Activated T-cell treated with anti-CD3 and anti-CD28 coated beads, Interleukin-2, amount 50 U/mL, for 72 hours (primary cell): ENCODE measurements at places on chromosomes 3 and 15.
A peak's percentile ranks its signal among the peaks of the same experiment; 100 is the strongest.

- no peaks in the 10 kb centered on the region for H3K36me3 ChIP-seq
- no peaks in the 10 kb centered on the region for H3K4me1 ChIP-seq
- DNase-seq = no peak
- H3K27ac ChIP-seq = no peak overlapping the region
- H3K4me3 ChIP-seq = no peak overlapping the region
These were observed 29.9 kb downstream of the SLC49A4 start for GRCh38 chr3:122824465-122825381.

- H3K27me3 ChIP-seq = peaks cover 28% of the 10 kb centered on the region
- no peaks in the 10 kb centered on the region for H3K36me3 ChIP-seq
- no peaks in the 10 kb centered on the region for H3K4me1 ChIP-seq
- no peak overlapping the region for H3K27ac ChIP-seq
- no peak overlapping the region for H3K4me3 ChIP-seq
- DNase-seq = no peak
These were observed 119.4 kb upstream of the PRR20G start for GRCh38 chr3:127407026-127407939.

- peak; percentile 93 for DNase-seq
- peak overlapping the region; percentile 51 for H3K27ac ChIP-seq
- peak overlapping the region; percentile 76 for H3K4me3 ChIP-seq
- H3K36me3 ChIP-seq = peaks cover 5% of the 10 kb centered on the region
These were observed 37.8 kb downstream of the HMCES start for GRCh38 chr3:129316248-129317013.

DNA sequence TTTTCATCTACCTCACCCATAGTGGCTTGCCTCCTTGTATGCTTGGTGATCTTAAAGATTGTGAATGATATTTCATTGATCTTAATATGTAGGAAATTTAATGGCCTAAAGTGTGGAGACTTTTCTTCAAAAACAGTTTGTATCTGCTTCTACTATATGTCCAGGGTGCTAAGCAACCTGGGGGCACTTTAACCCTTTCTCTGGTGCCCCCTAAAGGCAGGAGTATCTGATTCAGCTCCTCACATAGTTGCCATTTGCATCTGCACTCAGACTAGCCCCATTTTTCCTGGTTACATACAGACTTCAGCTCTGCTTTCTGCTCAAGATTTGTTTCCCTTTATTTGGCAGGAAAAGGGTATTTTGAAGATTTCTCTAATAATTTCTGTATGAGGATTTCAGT, 5.2 kb upstream of the PFN2 start:
- no peak overlapping the region for H3K4me3 ChIP-seq
- peaks cover 7% of the 10 kb centered on the region for H3K4me1 ChIP-seq
- peaks cover 33% of the 10 kb centered on the region for H3K27me3 ChIP-seq
- DNase-seq = no peak
- H3K27ac ChIP-seq = no peak overlapping the region

DNA sequence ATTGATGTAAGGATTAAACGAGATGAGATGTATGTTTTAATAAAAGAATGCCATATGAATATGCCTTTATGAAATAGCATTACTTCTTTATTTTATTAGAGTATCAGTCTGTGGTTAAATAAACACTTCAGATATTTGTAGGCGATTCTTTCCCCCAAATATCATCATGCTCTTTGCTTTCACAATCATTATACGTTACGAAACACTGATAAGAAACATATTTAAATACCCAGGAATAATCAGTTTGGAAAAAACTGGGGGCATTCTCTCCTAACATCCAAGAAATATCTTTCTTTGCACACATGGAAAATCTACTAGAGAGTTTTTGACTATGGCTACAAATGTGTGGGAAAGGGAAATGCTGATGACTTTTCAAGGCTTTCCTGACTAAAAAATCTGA, 4.4 kb upstream of the PLAAT1 start:
- H3K27me3 ChIP-seq = peaks cover 22% of the 10 kb centered on the region
- H3K4me1 ChIP-seq = no peaks in the 10 kb centered on the region
- H3K27ac ChIP-seq = no peak overlapping the region
- DNase-seq = no peak
- H3K4me3 ChIP-seq = no peak overlapping the region

DNA sequence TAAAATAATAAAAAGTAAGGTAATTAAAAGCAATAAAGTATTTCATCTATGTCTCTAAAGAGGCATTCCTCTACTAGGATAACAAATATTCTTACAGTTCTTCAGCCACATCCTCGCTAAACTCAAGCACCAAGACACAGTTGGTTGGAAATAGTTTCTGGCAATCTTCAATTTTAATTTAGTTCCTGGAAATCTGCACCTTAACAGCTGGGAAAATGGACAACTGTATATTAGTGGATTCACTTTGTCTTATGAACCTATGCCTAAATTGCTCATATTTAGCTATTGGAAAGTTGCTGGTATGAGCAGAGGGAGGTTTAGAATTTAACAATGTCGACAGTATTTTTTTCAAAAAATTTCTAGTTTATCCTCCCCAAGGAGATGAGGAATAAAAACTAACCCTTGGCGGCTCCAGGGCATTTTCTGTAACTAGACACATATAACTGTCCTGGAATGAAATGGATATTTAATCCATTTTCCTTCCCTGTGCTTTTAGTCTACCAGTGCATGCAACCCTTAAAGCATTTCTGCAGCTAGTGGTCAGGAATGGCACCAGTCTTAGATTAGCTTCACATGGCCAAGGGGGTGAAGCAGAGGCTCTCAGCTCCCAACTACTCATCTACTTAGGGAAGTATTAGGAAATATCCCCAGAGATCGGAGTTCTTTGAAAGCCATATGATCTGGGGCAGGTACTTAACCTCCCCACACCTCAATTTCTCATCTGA, 290.0 kb upstream of the THBS1 start:
- H3K4me1 ChIP-seq = no peaks in the 10 kb centered on the region
- no peak overlapping the region for H3K27ac ChIP-seq
- no peak overlapping the region for H3K4me3 ChIP-seq
- H3K27me3 ChIP-seq = peaks cover 14% of the 10 kb centered on the region
- H3K36me3 ChIP-seq = peaks cover 2% of the 10 kb centered on the region

GRCh38 chr3:58507356-58508078, 15.6 kb downstream of the KCTD6 start:
- no peaks in the 10 kb centered on the region for H3K4me1 ChIP-seq
- no peaks in the 10 kb centered on the region for H3K27me3 ChIP-seq
- no peak overlapping the region for H3K4me3 ChIP-seq
- H3K36me3 ChIP-seq = no peaks in the 10 kb centered on the region

DNA sequence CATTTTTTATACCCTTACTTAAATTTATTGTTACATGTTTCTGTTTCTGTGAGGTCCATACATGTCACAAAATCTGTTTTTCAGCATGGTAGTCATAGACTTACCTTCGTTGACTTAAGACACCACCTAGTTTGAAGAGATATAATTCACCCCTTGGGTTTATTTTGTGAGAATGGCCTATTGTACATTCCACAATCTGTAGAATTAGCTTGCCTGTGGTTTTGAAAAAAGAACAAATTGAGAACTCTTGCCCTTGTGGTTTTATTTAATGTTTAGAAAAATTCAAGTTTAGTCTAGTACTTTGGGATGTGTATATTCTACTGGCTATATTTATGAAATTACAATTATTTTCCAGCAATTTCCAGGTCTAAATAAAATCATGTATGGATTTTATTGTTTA, 31.6 kb downstream of the FILIP1L start:
- no peak overlapping the region for H3K27ac ChIP-seq
- no peak for DNase-seq
- no peak overlapping the region for H3K4me3 ChIP-seq

GRCh38 chr3:120151791-120152190, 57.5 kb upstream of the GSK3B start:
- H3K27ac ChIP-seq = no peak overlapping the region
- H3K27me3 ChIP-seq = peaks cover under 1% of the 10 kb centered on the region
- H3K36me3 ChIP-seq = peaks cover 9% of the 10 kb centered on the region
- H3K4me3 ChIP-seq = no peak overlapping the region
- DNase-seq = no peak

- H3K36me3 ChIP-seq = peaks cover 4% of the 10 kb centered on the region
- peak; percentile 82 for DNase-seq
- H3K4me3 ChIP-seq = peak overlapping the region; percentile 87
- peak overlapping the region; percentile 85 for H3K27ac ChIP-seq
These were observed 5.8 kb downstream of the PRRT3 start for GRCh38 chr3:9946112-9947024.

DNA sequence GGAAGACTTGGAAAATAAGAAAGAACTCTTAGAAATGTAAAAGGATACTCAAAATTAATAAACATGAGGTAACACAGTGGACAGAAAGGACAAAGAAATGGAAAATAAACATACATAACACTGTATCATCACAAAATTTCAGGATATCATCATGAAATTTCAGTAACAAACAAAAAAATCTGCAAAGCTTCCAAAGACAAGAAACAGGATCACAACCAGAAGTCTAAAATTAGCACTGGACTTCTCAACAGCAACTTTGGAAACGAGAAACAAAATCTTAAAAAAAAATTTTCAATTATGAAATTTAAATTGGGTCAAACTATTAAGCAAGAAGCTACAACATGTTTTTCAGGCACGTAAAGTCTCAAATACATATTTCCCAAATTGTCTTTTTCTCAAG, 238.8 kb downstream of the STAG1 start:
- H3K36me3 ChIP-seq = no peaks in the 10 kb centered on the region
- H3K27ac ChIP-seq = no peak overlapping the region
- H3K27me3 ChIP-seq = no peaks in the 10 kb centered on the region
- H3K4me1 ChIP-seq = no peaks in the 10 kb centered on the region
- DNase-seq = no peak

DNA sequence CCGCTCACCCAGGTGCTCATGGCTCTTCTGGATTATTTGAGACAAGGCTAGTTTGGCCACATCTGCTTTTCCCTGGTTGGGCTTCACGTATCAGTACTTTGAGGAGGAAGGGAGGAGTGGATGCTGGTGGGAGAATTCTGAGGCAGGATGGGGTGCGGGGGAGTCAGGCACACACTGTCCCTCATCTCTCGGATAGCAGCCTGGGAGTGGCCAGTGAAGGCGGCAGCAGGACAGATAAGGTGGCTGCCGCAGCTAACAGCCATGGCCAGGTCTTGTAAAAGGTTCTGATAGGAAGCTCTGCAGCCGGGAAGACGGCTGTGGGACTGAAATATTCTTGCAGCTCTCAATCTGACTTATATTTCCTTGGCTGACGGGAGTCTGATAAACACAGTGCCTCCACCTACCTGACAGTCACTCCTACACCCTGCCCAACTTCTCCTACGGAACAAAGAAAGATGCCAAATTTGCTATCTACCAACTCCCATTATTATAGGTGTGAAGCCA, 87.3 kb downstream of the MESD start:
- H3K4me1 ChIP-seq = no peaks in the 10 kb centered on the region
- H3K4me3 ChIP-seq = no peak overlapping the region
- no peak for DNase-seq
- H3K27ac ChIP-seq = no peak overlapping the region
- no peaks in the 10 kb centered on the region for H3K27me3 ChIP-seq

DNA sequence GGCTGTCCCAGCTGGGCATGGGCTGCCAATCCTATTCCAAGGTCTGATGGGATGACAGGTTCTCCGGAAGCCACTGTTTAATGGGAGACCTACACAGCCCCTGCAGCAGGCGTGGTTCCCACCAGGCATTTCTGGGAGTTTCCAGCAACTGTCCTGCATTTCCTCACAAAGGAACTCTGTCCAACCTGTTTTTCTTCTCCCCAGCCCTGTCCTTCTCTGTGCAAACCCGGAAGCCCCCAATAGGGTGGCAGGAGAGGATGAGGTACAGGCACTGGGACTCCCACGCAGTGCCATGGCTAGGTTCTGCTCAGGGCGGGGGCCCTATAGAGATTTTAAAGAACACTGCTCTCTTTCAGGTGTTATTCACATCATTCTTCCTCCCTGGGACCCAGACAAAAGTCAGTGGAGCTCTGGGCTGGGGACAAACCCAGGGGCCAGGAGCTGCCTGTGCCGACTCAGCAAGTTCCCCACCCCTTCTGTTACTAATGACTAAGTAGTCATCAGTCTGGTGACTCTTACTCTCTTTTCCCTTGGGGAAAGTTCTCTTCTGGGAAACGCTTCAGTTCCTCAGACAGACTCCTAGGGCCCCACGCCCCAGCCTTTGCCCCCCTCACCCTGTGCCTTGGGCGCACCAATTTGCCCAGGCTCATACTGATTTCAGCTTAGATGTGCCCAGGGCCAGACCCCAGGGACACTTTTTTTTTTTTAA, 97.7 kb downstream of the CD47 start:
- H3K27me3 ChIP-seq = no peaks in the 10 kb centered on the region
- H3K4me3 ChIP-seq = no peak overlapping the region

GRCh38 chr15:48609486-48609885, 36.0 kb downstream of the FBN1 start:
- no peak overlapping the region for H3K4me3 ChIP-seq
- no peaks in the 10 kb centered on the region for H3K27me3 ChIP-seq
- no peaks in the 10 kb centered on the region for H3K36me3 ChIP-seq
- no peaks in the 10 kb centered on the region for H3K4me1 ChIP-seq
- no peak overlapping the region for H3K27ac ChIP-seq

- H3K36me3 ChIP-seq = peaks cover 14% of the 10 kb centered on the region
- no peak overlapping the region for H3K4me3 ChIP-seq
- peaks cover 6% of the 10 kb centered on the region for H3K4me1 ChIP-seq
- H3K27me3 ChIP-seq = no peaks in the 10 kb centered on the region
- DNase-seq = no peak
These were observed 32.5 kb downstream of the TCF12 start for GRCh38 chr15:56950979-56951378.

GRCh38 chr3:60365360-60365759, 885.9 kb downstream of the FHIT start:
- H3K36me3 ChIP-seq = peaks cover 5% of the 10 kb centered on the region
- peaks cover 31% of the 10 kb centered on the region for H3K4me1 ChIP-seq
- no peak for DNase-seq
- peak overlapping the region; percentile 81 for H3K27ac ChIP-seq
- peaks cover 6% of the 10 kb centered on the region for H3K27me3 ChIP-seq

- H3K4me1 ChIP-seq = no peaks in the 10 kb centered on the region
- H3K27ac ChIP-seq = no peak overlapping the region
- no peaks in the 10 kb centered on the region for H3K27me3 ChIP-seq
These were observed 8.8 kb downstream of the CAPN3 start for GRCh38 chr15:42368096-42368495.

- H3K27me3 ChIP-seq = no peaks in the 10 kb centered on the region
- DNase-seq = no peak
- no peak overlapping the region for H3K27ac ChIP-seq
- H3K4me1 ChIP-seq = peaks cover 60% of the 10 kb centered on the region
- H3K36me3 ChIP-seq = no peaks in the 10 kb centered on the region
- H3K4me3 ChIP-seq = no peak overlapping the region
These were observed 50.3 kb downstream of the MEF2A start for GRCh38 chr15:99616129-99616528.

GRCh38 chr15:87764461-87765240, 491.9 kb downstream of the NTRK3 start:
- no peak for DNase-seq
- H3K27me3 ChIP-seq = no peaks in the 10 kb centered on the region
- no peak overlapping the region for H3K4me3 ChIP-seq
- H3K27ac ChIP-seq = no peak overlapping the region
- H3K4me1 ChIP-seq = peaks cover 6% of the 10 kb centered on the region

DNA sequence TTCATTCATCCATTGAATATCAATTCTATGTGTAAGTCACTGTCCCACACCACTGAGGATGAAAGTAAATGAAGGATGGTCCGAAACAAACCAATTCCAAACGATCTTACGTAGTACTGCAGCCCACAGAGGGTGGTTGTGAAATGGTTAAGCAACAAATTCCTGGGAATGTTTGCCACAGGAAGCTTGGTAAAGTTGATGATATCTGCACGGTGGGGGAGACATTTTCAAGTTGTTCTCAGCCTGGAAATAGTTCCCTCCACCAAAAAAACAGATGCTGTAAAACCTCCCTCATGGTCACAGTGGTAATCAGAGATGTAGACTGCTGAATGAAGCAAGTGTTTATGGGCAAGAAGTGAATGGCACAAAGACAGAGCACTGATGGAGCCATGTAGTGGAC, 35.9 kb upstream of the BNC1 start:
- DNase-seq = no peak
- H3K27ac ChIP-seq = no peak overlapping the region
- H3K4me1 ChIP-seq = no peaks in the 10 kb centered on the region
- no peak overlapping the region for H3K4me3 ChIP-seq
- H3K36me3 ChIP-seq = no peaks in the 10 kb centered on the region
